ENCODE measurements at places on chromosomes 1 and 21.

GRCh38 chr1:35568975-35569395 lies 4.1 kb upstream of the TFAP2E start:
- DNase-seq, result peak; percentile 82

DNA sequence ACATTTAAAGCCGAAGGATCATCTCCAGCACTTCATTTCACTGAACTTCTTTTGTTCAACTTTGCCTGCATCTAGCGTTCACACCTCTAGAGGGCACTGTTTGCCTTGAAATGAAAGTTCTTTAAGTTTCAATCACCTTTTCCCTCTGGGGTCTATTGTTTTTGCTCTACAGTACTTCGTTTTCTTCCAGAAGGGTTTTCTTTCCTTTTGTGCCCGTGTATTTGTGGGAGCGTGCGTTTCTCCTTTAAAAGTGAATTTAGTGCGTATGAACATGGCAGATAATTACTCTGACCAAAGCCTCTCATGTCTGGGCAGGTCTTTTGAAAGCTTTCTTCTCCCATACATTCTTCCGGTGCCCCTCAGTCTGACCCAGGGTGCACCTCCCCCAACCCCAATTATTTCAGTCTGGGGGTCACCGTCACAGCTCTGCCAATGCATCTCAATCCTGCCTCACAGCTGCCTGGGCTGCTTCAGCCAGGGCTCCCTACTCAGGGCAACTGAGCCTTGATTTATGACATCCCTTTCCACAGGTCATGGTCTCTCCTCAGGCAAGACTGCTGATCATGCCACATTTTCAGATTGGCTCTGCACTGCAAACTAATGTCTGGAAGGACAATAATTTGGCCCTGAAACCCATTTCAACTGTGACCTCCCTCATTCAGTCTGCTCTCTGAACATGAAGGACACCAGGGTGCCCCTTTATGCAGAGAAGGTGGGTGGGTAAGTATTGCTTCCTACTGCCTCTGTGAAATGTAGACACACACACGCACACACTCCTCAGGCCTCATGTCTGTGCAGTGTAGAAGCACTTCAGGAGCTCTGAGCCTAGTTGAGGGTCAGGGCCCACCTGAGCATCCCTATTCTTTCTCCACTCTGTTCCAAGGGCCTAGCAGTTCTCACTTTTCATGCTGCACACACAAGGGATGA lies 88.6 kb downstream of the NUF2 start:
- DNase-seq, result peak; percentile 78

DNA sequence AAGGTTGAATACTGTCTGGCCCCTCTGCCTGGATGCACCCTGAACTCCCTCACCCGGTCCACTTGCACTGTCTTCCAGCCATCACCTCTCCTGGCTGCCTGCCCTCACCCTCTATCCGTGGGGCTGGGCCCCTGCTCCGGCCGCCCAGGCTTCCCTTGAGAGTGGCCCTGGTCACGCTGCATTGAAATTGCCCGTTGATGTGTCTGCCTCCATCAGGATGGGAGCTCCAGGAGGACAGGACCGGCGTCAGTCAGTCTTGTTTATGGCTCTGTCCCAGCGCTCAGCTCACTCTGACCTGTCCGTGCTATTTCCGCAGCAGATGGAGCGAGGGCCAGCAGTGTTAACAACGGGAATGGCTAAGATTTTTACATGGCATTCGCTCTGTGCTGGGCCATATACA lies 34.9 kb downstream of the FOXO6 start:
- no peak for DNase-seq

- no peak for DNase-seq
Observed at GRCh38 chr1:80310703-80311245, 1304.2 kb upstream of the ADGRL4 start.

DNA sequence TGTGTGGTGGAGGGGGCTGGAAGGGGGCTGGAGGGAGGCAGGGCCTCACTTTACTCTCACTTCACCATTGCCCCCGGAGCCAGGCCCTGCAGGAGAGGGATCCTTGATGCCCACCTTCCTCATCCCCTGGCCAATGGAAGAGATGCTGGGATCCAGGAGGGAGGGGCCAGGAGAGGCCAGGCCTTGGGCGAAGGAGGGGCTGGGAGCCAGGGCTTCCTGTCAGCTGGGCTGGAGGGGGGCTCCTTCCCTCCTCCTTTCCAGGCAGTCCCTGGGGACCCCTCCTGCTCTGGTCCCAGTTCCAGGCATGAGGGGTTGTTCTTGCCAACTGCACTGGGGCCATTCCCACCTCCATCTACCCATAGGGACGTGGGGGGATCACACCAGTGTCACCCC lies 5.7 kb downstream of the AHDC1 start:
- no peak for DNase-seq

DNA sequence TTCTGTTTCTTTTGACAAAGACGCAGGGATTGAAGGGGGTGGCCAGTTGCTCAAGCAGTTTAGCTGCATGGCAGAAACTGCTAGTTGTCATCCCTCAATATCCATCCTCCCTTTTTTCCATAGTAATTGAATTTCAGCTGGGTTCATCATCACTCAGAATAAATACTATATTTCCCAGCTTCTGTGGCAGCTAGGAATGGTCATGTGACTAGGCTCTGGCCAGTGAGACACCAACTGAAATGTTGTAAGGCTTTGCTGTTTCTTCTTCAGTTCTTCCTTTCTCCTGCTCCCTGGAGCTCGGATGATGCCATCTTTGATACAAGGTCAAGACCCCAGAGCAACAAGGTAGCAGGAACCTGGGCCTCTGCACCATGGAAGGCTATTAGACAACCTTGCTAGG lies 61.0 kb downstream of the TMCO4 start:
- no peak for DNase-seq

- DNase-seq, result no peak
Observed at GRCh38 chr1:40711465-40712404, 20.2 kb downstream of the NFYC start.

- no peak for DNase-seq
Observed at GRCh38 chr1:230256896-230257295, 169.2 kb downstream of the PGBD5 start.

- DNase-seq, result no peak
Observed at GRCh38 chr1:2347409-2347785, 44.0 kb downstream of the MORN1 start.

GRCh38 chr1:201461645-201462441 lies 7.1 kb downstream of the PHLDA3 start:
- peak; percentile 58 for DNase-seq

- DNase-seq, result peak; percentile 90
Observed at GRCh38 chr21:40902299-40902698, 55.3 kb upstream of the DSCAM start.

DNA sequence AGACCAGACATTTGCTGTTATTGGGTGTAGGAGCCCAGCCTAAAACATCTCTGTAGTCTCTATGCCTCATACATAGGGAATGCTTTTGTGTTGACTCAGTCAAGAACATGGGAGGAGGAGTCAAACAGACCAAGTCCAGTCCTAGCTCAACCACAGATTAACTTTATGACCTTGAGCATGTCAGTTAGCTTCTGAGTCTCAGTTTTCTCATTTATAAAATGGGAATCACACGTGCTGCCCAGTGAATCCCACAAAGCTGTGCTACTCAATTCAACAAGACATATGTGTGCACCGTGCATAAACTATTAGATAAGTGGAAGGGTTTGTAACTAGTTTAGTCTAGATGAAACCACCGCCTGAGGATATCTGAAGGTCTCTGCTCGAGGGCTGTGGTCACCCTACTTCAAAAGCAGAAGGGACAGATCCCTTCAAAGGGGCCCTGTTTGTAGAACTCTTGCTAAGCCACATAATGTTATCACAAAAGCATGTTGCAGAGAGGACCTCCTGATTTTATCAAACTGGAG lies 109.5 kb upstream of the NFIA start:
- no peak for DNase-seq

- DNase-seq, result no peak
Observed at GRCh38 chr1:40462956-40463590, 12.8 kb downstream of the ZFP69B start.

- DNase-seq, result peak; percentile 63
Observed at GRCh38 chr21:42047821-42048613, 23.1 kb upstream of the UMODL1 start.

GRCh38 chr1:232142403-232143314 lies 487.3 kb downstream of the SIPA1L2 start:
- peak; percentile 61 for DNase-seq

GRCh38 chr1:32028746-32029145 lies 15.1 kb downstream of the KHDRBS1 start:
- no peak for DNase-seq

GRCh38 chr1:203144661-203145060 lies 17.1 kb downstream of the ADORA1 start:
- DNase-seq, result peak; percentile 97

DNA sequence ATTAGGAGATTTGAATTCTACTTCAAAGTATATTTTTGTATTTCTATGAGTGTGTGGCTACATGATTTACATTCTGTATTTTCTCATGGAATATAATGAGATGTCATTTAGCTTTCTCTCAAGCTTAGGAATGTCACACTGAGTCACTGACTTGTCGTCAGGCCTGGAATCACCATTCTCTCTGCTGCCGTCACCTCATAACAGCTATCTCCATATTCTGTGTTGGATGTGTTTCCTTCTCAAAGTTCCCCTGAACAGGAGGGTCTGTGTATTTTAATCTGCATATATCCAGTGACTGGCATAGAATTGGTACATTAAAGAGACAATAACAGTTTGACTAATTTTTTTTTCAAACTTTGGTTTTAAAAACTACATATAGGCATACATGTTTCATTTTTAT lies 35.9 kb downstream of the LYPLAL1 start:
- DNase-seq, result no peak

- no peak for DNase-seq
Observed at GRCh38 chr1:70043804-70044203, 161.6 kb downstream of the LRRC40 start.

DNA sequence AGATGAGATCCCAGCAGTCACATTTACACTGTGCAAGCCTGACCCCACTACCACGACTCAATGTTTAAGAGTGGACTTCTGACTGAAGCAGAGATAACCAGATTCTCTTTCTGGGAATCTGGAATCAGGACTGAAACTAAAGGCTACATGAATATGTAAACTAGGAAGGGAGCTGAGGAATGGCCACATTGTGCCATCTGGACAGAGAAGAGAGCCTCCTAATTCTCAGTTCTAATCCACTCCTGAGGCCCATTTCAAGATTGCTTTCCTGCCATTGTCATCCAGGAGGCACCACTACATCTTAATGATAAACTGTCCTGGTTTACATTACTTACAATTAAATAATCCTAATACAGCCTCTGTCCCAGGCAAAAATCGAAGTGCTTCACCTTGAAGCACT lies 6.5 kb downstream of the PAXBP1 start:
- no peak for DNase-seq

GRCh38 chr1:48681476-48682305 lies 95.0 kb downstream of the BEND5 start:
- DNase-seq, result no peak

DNA sequence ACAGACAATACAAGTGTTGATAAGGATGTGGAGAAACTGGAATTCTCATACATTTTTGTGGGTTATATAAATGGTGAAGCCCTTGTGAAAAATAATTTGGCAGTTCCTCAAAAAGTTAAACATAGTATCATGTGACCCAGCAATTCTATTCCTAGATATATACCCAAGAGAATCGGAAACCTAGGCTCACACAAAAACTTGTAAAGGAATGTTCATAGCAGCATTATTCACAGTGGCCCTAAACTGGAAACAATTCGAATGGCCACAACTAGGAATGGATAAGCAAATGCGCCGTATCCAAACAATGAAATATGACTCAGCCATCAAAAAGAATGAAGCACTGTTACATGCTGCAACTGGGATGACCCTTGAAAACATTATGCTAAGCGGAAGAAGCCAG lies 3.9 kb upstream of the CD247 start:
- no peak for DNase-seq

- DNase-seq, result no peak
Observed at GRCh38 chr1:212221801-212222200, 63.4 kb upstream of the PPP2R5A start.

- no peak for DNase-seq
Observed at GRCh38 chr1:59452559-59452958, 155.7 kb downstream of the FGGY start.

GRCh38 chr1:63626222-63626621 lies 33.0 kb downstream of the PGM1 start:
- DNase-seq, result no peak

DNA sequence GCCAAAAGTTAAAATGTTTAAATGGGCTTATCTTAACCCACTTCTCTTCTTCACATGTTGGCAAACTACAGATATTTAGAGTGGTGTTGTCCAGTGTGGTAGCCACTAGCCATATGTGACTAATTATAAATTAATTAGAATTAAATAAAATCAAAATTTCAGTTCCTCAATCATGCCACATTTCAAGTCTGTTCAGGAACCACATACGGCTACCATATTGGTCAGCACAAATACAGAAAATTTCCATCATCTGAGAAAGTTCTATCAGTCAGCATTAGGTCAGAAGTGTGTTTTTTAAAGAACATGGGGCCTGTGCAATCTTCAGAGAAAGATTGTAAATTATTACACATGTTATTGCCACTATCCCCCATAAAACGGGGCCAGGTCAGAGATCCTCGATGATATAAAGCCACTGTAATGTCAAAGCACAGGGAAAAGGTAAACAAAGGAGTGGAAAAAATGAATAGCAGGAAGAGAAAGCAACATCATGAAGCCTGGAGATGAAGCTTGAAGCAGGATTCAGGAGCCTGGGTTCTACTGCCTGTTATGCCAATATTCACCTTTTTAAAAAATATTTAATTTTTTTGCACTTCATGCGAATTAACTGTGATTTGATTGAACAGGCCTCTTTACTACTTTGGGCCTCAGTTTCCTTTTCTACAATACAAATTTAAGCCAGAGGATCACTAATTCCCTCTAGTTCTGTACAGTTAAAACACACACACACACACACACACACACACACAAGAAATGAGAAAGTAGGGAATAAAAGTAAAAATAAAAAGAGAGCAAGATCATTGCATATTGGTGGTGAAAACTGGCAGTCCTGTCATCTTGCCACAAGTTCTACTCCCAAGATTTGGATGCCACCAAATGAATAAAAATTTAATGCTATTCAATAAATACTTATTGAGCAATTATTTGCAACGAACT lies 2.3 kb downstream of the RSBN1 start:
- DNase-seq, result no peak

GRCh38 chr21:40425981-40426380 lies 421.0 kb downstream of the DSCAM start:
- DNase-seq, result no peak

DNA sequence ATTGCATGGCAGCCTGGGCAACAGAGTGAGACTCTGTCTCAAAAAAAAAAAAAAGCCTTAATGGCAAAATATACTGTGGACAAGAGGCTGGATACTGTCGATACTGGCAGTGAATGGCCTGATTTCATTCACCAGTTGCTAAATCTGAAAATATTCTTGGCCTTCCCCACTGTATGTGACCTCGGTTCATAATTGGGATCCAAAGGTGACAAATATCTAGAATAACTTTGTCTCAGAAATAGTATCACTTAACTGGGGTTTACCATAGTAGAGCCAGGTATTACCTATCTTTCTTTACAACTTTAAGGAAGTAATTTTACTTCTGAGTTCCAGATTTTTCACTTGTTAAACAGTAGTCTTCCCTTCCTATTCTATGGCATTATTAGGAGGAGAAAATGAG lies 8.4 kb downstream of the MTF2 start:
- DNase-seq, result no peak

- no peak for DNase-seq
Observed at GRCh38 chr1:54816130-54816529, 15.0 kb upstream of the TTC22 start.
